ENCODE measurements at places on chromosomes 4 and X.
A peak's percentile ranks its signal among the peaks of the same experiment; 100 is the strongest.

GRCh38 chrX:45515262-45516215 lies 314.9 kb upstream of the DIPK2B start:
- peak; percentile 12 for DNase-seq

DNA sequence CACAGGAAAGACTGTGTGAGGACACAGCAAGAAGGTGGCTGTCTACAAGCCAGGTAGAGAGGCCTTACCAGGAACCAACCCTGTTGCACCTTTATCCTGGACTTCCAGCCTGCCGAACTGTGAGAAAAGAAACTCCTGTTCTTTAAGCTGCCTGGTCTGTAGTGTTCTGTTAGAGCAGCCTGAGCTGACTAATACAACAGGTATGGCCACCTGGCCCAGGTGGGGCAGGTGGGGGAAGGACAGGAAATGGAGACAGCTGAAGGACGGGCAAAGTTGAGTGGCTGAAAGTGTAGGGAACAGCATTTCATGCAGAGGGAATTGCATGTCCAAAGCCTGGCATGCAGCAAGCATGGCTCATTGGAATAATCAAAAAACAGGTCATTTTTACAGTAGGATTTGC lies 35.1 kb downstream of the CYTL1 start:
- DNase-seq, result no peak

DNA sequence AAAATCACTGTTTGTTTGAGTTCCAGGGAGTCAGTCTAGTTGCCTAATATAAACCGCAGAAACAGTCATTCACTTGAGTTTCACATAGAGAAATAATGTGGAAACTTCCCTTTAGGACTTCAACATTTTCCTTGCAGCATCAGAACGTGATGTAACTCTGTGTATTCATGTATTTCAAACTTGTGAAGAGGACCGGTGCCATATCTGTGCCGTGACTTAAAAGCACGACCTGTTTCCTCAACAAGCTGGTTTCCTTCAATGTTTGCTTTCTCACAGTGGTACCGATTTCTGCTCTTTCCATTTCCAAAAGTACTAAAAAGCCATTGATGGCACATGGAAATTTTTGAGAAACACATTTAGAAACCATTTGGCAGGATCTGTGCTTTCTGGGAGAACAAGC lies 166.6 kb upstream of the RAPGEF2 start:
- DNase-seq, result no peak

GRCh38 chrX:68878977-68879645 lies 50.3 kb downstream of the EFNB1 start:
- no peak for DNase-seq

GRCh38 chrX:22268706-22269105 lies 4.0 kb upstream of the CBLL2 start:
- no peak for DNase-seq

DNA sequence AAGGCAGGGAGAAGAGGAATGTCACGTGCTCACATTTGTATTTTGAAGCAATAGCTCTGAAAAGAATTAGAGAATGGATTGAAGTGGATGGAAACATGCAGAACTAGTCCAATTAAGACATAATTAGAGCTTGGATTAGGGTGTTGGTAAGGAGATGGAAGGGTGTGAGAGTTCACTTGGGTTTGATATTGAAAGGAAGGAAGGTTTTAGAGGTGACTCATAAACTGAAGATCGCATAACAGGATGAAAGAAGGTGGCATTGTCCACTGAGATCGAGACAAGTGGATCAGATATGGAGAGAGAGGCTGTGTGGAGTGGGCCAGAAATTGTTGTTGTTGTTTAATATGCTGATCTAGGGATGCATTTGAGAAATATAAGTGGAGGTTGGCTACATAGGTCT lies 244.0 kb upstream of the SMIM31 start:
- DNase-seq, result no peak

DNA sequence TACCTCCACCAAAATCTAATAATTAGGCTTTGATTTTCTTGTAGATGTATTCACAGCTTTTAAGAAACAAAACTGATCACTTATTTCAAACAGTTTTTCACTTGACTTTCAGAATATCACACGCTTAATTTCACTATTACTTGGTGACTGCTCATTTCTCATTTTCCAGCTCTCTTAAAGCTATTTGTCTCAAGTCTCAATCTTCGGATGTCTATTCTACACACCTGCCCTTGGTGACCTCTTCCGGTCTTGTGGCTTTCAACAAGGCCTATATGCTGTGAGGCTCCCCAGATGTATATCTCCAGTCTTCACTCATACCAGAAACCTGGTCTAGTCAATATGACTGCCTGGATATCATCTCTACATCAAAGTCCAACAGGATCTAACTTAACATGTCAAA lies 34.9 kb upstream of the ANXA10 start:
- no peak for DNase-seq

GRCh38 chrX:110803506-110803905 lies 7.9 kb upstream of the CHRDL1 start:
- DNase-seq, result no peak

DNA sequence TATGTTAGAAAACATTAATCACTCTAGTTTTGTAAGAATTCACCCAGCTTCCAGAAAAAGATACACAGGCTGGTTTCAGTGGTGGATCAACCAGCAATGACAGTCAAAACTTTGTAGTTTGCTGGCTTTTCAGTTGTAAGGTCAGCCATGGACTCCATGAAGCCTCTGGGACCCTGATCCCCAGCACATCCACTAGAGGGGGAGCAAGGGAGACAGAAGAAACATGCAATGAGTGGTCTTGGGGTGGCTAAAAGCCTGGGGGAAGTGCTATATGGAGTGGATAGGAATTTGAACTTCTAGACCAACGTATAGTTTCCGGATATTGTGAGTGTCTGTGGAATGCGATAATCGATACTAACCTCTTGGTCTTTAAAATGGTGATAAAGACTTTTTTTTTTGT lies 72.7 kb downstream of the AFF2 start:
- DNase-seq, result no peak

- no peak for DNase-seq
Measured at GRCh38 chrX:105328773-105329172, 108.3 kb upstream of the TEX13A start.

DNA sequence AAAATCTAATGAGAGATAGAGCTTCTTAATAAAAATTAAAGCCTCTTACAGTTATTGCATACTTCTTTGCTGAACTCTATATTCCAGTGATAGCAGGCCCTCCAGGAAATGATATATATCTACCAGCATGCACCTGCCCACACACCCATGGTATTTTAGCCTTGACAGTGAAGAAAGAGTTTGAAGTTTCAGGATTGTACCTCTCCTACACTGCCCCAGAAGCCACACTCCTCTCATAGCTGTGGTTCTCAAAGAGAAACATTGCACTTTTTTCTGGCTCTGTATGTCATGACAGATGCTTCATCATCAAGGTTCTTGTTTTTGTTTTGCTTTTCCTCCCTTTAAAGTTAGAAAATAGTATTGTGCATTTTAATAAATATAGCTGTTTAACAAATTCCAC lies 34.0 kb downstream of the INPP4B start:
- no peak for DNase-seq

DNA sequence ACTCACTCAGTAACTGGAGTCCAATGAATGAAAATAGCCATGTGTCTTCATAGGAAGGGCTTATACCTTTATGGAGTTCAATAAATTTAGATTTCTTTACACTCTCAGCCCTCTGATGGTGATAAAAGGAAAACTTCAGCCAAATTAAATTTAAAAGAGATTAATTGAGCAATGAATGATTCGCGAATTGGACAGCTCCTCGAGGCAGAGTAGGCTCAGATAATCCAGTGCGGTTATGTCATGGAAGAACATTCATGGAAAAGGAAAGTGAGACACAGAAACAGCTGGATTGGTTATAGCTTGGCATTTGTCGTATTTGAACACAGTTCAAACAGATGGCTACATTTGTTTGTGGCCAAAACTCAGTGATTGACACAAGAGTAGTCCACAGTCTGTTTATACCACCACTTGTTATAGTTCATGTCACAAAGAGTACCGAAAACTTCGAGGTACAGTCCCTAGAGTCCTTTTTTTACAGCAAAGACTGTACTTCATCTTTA lies 54.6 kb upstream of the TACR3 start:
- DNase-seq, result no peak

DNA sequence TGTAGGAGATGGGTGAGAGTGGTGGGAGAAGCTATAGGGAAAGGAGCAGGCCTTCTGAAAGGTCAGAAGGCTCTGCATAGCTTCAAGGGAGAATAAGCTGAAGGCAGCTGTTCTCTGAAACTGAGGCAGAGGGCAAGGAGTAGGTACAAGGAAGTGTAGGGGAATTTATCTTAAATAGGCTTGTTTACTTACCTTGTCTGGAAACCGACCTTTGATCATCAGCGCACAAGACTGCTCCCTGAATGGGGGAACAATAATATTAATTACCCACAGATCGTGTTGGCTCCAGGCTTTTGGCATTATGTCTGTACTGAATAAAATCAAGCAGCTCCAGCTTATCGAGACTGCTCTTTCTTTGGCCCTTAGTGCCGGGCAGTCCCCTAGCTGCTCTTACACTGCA lies 175.5 kb upstream of the MAGEB16 start:
- no peak for DNase-seq

DNA sequence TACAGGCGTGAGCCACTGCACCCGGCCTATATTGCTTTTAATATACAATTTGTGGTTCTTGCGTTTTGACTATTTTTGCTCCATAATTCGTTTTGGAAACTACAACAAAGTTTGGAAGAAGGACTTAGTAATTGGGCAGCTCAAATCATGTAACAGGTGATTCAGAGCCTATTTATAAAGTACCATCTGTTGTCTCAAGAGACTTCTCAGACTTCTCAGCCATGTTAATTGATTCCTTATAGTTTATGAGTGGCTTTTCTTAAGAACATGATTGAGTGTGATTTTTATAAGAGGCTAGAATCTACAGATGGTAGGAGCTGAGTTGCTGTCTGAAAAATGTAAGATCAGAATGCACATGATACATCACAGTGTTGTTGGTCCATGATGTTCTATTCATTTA lies 240.2 kb downstream of the ADGRL3 start:
- DNase-seq, result no peak

DNA sequence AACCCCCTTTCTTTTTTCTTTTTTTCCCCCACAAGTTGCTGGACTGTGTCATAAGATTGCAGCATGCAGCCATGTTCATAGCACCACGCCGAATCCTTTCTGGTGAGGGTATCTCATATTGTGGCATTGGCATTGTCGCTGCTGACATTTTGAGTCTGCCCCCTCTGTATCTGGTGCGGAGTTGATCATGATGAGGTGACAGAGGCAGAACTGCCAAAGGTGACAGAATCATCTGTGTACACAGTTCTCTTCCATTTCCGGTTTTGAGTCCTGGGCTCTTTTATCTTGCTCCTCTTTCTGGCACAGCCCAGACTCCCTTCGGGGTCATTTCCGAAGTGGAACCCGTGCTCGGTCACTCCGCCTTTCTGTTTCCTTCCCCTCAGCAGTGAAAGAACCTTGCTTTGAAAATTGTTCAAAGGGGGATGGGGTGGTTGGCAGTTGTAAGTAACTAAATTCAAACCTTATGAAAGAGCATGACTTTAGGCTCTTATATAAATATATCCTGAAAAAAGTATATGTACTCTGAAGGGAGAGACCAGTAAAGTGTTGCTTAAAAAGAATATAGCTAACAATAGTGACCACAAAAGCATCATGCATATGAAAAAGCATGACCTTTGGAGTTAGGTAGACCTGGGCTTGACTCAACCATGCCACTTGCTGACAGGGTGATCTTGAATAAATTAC lies 55.0 kb upstream of the BMP2K start:
- DNase-seq, result no peak

GRCh38 chr4:56215141-56215783 lies 172.0 kb downstream of the AASDH start:
- DNase-seq, result no peak

- DNase-seq, result peak; percentile 9
Measured at GRCh38 chrX:104166735-104167436, 633 bp downstream of the FAM199X start.

DNA sequence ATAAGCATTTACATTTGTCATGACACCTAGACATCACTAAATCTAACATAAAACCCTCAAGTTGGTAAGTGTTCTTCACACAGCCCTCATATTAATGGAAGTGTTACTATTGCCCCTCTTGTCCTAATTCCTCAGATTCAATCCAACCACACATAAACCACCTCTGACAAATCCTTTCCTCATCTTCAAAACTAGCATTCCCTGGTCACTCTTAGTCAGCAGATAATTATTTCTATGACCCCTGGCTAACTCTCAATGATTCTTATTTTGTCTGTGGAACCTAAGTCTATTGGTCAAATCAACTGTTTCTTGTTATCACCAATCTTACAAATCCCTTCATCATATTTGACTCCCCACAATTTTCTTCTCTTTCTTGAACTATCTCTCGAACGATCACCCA lies 168.6 kb downstream of the PPP3CA start:
- no peak for DNase-seq

GRCh38 chr4:116229420-116229819 lies 856.0 kb downstream of the TRAM1L1 start:
- no peak for DNase-seq

GRCh38 chr4:18404642-18405041 lies 383.1 kb upstream of the LCORL start:
- DNase-seq, result no peak

- no peak for DNase-seq
Measured at GRCh38 chr4:158811216-158811540, 42.4 kb downstream of the FNIP2 start.

GRCh38 chr4:141340458-141340857 lies 119.8 kb downstream of the ZNF330 start:
- no peak for DNase-seq

DNA sequence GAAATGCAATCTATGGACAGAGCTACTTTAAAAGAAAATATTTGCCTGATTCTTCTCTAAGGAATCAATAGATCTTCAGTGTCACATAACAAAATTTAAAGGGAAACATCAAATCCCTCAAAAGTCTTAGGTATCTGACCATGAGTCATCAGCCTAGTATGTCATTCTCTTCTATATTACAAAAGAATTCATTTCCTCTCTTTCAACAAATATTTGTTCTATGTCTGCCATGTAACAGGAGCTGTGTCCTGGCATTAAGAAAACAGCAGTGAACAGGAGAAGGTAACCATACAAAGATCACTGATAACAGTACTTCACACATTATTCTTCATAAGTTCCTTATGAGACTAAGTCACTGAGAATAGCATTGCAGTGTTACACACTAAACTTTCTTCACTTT lies 243.6 kb upstream of the DKK2 start:
- no peak for DNase-seq

- no peak for DNase-seq
Measured at GRCh38 chr4:36310793-36311192, 29.4 kb downstream of the DTHD1 start.

DNA sequence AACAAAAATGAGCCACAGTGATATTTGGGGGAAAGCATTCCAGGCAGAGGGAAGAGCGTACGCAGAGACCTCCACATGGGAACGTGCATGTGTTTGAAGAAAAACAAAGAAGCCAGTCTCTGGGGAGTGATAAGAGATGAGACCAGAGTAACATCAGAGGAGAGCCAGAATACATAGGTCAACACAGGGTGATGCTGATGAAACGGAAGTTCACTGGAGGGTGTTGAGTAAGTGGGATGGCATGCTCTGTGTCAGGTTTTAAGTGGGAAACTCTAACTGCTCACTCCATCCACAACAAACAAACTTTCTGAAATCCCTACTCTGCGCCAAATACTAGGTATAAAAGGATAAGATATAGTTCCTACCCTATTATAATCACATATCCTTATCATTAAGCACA lies 110.0 kb downstream of the ARHGAP6 start:
- no peak for DNase-seq
